ENCODE measurements at places on chromosomes 4 and X.
A peak's percentile ranks its signal among the peaks of the same experiment; 100 is the strongest.

GRCh38 chrX:27797575-27797974, 10.2 kb upstream of the MAGEB10 start:
- no peak for DNase-seq

DNA sequence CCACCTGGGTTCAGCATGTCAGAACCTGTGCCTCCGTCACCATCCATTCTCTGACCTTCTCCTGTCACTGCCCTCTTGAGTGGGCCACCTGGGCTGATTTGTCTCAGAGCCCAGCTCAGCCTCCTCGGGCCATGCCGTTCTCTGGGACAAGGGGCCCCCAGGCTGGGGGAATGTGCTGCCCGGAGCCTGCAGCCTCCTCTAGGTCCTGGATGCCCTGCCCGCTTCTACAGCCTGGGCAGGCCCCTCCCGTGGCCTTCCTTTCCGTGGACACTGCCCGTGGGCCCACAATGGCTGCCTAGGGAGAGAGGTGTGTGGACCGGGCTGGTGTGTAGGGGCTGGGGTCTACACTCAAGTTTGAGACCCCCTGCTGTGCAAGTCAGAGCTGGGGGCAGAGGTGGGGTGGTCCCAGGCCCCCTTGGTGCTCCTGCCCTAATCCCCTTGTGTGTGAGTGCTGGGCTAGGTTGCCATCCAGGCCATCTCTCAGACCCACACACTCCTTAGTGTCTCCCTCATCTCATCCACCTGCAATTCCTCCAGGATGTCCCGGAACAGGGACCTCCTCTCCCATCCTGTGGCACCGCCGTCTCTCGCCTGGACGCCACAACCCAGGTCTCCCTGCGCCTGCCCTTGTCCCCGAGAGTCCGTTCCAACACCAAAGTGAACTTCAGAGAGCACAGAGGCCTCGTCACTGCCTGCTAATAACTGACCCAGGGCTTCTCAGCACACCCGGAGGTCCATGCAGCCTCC, 12.4 kb downstream of the PSAPL1 start:
- DNase-seq: no peak

DNA sequence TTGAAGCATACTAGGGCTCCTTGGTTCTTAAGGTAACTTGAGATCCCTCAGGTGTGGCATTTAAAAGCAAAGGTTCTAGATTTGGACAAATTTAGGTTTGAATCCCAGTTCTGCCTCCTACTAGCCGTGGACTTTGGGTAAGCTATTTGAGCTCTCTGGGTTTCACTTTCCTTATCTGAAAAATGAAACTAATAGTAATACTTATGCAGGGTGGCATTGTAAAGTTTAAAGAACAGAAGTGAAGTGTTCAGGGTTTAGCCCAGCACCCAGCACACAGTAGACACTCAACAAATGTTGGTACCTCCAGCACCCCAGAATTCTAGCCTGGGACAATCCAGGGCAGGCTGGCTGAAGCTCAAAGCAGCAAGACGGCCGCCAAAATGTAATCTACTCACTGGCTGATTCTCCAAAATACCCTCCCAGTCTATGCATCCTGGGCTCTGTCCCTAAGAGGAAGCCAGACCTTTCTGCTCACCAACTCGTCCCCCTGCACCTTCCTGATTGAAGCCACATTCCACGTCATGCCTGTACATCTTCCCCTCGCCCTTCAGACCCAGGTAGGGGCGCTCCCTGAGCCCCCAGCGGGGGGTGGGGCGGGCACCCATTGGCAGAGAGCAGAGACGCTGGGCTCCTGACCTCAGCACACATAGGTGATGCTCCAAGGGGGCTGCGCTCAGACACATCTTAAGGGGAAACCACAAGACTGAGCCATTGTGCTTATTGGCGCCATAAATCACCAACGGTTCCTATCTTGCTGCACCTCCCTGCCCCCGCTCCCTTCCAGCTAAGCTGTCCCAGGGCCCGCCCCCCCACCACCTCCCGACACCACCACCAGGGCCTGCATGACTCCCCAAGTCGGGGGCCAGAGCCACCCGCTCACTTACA, 160.6 kb downstream of the BCOR start:
- no peak for DNase-seq

- no peak for DNase-seq
Measured at GRCh38 chr4:47075919-47076318, 44.6 kb downstream of the GABRB1 start.

- no peak for DNase-seq
Measured at GRCh38 chr4:81659051-81659450, 187.3 kb upstream of the RASGEF1B start.

- no peak for DNase-seq
Measured at GRCh38 chrX:40097504-40098263, at the start of gene BCOR. BCOR (minus strand) TSS chrX:40097958; CDS start chrX:40077929, 20,029 bp downstream.

- DNase-seq: no peak
Measured at GRCh38 chrX:9611436-9612145, 146.7 kb downstream of the TBL1X start.

DNA sequence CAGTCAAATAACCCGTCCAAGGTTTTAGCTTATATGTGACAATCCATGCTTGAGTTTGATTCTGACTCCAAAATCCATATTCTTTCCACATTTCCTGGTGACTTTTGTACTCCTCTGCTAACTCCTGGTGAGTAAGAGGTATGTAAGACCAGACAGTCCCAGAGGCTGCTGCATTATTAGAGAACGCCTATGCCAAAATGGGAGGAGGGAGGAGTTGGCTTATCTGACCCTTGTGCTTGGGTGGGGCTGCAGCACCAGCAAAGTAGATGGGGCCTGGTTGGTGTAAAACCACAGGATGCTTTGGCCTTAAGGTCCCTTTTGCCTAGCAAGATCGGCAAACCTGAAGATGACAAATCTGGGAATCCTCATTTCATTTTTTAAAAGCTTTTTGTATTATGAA, 9.1 kb upstream of the RNF212 start:
- no peak for DNase-seq

GRCh38 chr4:136121426-136121825, 1410.9 kb downstream of the PCDH18 start:
- no peak for DNase-seq

DNA sequence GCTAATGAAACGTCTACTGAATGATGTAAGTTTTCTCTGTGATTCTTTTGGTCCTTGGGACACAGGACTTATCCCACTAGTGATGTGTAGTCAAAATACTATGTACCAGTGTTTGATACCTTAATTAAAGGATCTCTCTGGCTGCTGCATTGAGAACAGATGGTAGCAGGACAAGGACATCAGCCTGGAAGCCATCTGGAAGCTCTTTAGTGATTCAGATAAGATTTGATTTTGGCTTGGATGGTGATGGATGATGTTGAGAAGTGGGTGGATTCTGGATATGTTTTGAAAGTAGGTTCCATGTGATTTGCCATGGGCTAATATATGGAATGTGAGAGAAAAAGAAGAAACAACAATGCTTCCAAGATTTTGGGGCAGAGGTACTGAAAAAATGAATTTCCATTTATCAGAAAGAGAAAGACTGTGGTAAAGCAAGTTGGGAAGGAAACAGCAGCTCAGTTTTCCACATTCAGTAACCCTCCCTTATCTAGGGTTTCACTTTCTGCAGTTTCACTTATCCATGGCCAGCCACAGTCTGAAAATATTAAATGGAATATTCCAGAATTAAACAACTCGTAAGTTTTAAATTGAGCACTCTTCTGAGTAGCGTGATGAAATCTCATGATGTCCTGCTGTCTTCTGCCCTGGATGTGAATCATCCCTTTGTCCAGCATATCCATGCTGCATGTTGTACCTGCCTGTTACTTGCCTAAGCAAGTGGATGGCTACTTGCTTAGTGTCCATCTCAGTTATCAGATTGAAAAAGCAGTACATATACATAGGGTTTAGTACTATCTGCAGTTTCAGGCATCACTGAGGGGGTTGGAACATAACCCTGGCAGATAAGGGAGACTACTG, 15.6 kb downstream of the CD38 start:
- no peak for DNase-seq

- DNase-seq: no peak
Measured at GRCh38 chr4:98557194-98557892, 101.1 kb downstream of the TSPAN5 start.

DNA sequence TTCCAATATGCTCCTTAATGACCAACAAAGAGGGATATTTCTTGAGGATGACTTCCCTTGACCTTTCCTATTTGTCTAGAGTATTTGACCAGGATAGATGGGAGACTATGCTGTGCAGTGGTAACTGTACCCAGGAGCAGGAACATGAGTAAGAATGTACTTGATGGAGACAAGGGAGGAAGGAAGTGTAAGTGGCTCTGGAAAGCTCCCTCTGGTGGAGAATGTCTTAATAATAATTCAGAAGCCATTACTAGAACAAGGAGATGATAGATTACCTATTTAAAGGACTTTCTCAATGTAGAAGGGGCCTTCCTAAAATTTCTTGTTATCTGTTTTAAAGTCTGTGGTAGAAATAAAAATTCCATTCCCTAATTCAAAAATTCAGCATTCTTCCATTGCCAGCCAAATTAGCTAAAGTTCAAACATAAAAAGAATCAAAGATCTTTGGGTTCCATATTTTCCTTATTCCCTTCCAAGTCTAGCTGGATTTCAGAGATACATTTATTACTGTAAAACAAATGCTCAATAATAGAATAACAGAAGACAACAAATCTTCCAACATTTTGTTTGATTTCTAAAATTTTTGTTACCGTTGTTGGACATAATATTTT, 83.8 kb downstream of the GRID2 start:
- no peak for DNase-seq

GRCh38 chrX:11944501-11944900, 186.5 kb downstream of the MSL3 start:
- DNase-seq: peak; percentile 2

DNA sequence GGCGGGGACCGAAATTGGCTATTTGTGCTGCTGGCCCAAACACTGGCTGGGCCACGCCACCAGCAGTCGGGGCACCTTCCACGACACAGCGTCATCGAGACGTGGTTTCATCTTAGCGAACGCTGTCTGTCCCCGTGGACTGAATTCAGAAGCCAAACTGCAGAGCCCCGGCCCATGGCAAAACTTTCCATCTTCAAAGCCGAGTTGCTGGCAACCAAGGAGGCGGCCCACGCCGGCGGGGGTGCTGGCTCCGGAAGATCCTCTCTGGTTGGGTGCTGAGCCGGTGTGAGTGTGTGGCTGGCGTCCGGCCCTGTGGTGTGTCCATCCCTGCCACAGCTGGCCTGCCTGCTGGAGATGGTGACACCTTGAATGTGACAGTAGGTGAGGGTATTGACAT, 96.6 kb upstream of the ADRA2C start:
- no peak for DNase-seq

GRCh38 chr4:25609976-25610375, 45.7 kb upstream of the SLC34A2 start:
- DNase-seq: no peak

DNA sequence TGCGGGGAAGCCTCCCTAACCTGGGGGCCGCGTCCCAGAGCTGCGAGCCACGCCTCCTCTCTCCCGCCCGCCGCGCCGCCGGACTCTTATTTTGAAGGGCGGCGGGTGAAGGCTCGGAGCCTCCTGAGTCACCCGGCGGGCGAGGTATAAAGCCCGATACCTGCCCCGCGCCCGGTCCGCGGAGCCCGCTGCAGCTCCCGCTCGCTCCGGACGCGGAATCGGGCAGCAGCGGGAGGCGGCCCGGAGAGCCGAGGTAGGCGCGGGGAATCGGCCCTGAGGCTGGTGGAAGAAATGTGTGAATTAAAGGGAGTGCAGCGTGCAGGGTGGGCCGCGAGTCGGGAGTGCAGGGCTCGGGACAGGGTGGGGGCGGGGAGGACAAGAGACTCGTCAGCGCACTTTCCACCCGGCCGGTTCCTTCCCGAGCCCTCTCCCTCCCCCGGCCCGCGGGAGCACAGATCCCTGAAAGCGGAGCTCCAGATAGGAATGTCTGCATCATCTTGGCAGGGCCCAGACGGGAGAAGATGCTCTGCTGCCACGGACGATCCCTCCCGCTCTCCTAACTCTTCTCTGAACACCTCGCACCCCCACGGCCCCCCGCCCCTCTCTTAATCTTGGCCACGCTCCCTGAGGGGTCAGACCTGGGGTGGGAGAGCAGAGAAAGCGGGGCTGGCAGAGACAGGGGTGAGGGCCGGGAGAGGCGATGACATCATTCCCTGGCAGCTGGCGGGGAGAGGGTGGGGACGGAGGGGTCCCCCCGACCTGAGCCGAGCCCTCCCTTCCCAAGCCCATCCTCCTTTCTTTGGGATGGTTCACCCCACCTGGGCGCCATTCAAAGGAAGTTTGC, 177.9 kb downstream of the CBR4 start:
- DNase-seq: peak; percentile 63

GRCh38 chrX:96838537-96838936, 45.2 kb upstream of the RPA4 start:
- no peak for DNase-seq

GRCh38 chr4:105894660-105895582, at the start of gene NPNT:
NPNT (plus strand) TSS chr4:105895471; CDS start chr4:105895653, 182 bp downstream.
- DNase-seq: peak; percentile 25

DNA sequence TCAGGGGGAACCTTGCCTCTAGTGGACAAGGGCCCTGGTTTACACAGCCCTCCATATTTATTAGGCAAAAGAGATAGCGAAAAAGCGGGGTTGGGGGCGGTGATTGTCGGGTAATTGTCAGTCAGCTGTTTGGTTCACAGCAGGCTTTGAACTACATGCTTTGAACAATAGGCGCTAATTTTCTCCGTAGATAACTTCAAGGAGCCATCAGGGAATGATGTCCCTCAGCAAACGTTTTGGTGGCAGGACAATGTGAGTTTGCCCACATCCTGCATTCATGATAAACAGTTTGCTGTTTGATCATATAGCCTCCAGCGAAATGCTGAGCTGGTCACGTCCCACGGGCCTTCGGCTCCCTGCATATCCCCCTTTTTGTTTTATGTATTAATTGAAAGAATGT, 65.2 kb downstream of the KANTR start:
- no peak for DNase-seq

DNA sequence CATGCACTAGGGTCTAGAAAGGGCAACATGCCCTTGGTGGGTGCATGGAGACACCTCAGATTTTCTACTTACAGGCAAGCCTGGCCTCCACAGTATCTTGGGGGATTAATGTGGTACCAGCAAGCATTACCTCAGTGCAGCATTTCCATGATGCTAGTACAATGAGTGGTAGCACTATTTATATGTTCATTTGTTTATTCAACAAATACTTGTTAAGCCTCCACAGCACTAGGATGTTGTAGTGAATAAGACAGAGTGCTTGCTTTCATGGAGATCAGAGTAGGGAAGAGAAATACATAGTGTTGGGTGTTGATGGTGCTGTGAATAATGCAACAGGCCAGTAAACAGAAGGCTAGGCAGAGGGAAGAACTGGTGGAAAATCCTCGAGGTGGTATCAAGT, 133.4 kb downstream of the KLHL8 start:
- no peak for DNase-seq

DNA sequence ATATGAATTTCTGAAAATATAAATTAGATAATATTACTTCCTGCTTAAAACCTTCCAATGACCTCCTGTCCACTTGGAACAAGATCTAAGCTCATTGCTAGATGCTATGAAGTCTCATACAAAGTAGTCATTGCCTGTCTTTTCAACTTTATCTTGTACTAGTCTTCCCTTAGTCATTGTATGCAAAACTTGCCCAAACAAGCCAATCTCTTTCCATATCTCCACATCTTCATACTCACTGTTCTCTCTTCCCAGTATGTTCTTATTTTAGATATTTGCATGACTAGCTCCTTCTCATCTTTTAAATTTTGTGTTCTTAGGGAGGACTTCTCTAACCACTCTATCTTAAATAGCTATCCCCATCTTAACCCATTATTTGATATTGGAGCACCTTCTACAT, 33.9 kb upstream of the CDX4 start:
- no peak for DNase-seq

GRCh38 chr4:173243321-173243720, 74.7 kb downstream of the GALNT7 start:
- no peak for DNase-seq

Data from GM12891 (cell line).